ENCODE measurements at places on chromosomes 7 and 10.

DNA sequence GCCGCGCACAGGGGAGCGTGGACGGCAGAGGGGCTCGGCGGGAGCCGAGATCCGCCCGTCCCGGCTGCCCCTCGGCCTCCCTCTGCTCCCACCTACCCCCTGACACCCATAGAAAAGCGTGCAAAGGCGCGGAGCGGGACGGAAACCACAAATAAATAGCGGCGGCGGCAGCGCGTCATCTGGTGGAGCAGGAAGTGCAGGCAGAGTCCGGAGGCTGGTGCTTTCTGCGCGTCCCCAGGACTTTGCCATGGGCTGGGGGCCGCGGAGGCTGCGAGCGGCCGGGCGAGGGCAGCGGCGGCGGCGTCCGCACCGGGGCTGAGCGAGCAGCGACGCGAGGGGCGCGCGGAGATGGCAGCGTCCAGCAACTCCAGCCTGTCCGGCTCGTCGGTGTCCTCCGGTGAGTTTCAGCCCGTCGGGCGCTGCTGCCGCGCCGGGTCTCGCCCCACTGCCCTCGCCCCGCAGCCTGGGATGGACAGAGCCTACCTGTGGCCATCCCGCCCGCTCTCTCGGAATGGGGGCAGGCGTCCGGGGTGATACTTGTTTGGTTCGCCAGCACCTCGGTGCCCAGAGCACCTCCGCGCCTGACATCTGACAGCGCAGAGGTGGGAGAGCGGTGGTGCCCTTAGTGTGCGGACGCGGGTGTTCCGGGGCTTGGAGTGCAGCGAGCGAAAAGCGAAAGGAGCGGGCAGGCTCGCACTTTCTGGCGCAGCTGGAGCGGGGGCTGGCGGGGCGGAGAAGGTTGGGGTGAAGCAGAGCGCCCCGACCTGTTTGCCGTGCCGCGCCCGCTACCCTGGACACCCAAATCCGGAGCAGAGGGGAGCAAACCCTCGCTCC is at the start of gene CHN2:
CHN2 (plus strand) TSS at position 182 of the 834 bp plus-strand sequence.
- DNase-seq = no peak

- DNase-seq = no peak
These were observed 134.8 kb upstream of the SHH start for GRCh38 chr7:155947051-155947450.

- no peak for DNase-seq
These were observed 10.5 kb downstream of the RHBDD2 start for GRCh38 chr7:75889223-75889825.

DNA sequence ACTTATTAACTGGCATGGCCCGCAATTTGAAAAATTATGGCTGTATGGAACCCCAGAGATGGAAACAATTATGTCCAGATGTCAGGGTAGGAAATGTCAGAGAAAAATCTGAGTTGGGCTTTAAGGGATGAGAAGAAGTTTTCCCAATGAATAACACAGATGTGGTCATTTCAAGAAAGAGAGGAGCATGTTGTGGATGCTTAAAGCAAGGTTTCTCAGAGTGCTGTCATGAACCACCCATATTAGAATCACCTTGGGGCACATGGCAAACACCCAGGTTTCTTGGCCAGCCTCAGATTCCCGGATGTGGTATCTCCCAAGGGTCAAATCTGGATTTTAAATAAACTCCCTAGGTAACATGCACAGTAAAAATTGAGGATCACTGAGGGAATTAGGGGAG is 43.6 kb downstream of the LAMB4 start:
- DNase-seq = no peak
